ENCODE measurements at places on chromosomes 5 and 9.

DNA sequence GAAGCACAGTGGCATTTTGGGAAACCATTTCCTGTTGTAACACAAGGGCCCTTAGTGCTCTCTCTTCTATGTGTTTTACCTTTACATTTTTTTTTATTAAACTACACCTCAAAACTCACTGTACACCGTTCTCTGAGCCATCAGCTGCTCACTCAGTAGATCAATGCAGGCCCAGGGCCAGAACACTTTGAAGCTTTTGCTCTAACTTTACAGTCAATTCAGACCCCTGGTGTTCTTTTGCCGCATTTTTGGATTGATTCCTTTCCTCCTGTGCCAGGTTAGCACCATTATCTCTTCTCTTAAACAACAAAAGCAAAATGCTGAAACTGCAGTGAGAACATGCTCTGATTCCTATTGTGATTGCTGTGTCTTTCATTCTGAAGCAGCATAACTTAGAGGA is 269.8 kb upstream of the RGMB start:
- DNase-seq, result peak; percentile 14

DNA sequence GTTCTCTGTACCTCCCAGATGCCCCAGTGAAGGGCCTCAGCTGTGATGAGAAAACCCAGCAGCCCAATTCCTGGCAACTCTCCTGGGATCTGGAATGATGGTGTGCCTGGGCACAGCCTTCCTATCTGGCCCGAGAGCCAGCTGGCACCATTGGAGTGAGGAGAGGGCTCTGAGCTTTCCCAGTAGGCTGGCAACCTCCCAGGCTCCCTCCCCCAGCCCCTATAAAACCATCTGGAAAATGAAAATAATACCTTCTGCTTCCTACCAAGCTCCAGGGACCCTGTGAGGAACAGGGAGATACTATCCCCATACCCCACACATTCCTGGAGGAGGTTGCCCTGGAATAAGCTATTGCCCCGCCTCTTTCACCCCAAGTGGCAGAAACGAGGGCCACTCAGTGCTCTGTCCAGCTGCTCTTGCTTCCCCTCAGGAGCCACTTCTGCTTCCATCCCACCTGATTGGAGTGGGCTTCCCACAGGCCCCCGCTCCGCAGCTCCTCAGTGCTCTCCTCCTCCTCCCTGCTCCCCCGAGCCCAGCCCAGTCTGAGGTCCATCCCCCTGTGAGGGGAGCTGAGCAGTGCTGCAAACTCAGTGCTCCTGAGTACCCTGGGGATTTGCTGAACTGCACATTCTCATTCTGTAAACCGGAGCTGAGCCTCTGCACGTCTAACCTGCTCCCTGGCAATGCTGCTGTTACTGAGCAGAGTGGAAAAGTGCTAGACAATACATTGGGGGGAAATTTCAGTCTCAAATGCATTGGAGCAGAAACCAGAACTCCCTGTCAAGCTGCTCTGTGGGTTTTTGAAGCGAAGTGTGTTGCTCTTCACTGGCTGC is 74.7 kb downstream of the THBS4 start:
- DNase-seq, result no peak

DNA sequence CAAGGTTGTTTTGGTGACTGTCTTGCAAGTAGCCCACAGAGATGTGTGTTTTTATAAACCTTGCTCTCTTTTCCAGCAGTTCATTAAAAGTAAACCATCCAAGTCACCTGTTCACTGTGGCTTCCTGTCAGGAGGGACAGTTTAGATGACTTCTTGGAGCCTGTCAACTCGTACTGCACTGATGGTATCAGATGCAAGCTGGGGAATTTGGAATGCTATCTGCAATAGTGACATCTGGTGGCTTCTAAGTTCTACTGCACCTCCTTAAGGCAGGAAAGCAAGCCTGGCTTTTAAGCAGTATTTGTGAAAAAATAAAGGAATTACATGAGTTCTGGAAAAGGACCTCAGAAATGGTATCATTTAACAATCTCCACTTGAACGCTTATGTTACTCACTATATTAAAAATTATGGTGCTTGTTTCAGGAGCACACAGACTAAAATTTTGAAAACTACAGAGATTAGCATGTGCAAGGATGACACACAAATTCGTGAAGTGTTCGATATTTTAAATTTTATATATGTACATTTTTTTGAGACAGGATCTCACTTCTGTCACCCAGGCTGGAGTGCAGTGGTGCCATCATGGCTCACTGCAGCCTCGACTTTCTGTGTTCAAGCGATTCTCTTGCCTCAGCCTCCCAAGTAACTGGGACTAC is 164.0 kb downstream of the TTC39B start:
- peak; percentile 83 for DNase-seq

DNA sequence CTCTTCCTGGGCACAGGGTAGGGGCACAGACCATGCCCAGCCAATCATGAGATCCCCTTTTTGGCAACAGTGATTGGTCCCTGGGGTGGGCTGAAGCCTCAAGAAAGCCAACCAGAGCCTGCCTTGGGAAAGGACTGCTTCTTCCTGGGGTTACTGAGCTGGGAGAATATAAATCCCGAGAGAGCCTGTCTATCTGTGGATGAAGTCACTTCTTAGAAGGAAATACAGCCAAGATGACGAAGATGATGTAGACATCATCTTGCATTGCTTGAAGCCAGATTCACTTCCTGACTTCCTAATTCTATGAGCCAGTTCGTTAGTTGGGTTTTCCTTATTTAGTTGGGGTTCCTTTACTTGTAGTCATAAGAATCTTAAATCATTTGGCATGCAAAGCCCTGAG is 50.1 kb upstream of the PWWP2A start:
- DNase-seq, result no peak

GRCh38 chr9:121688146-121688680 is 36.8 kb downstream of the DAB2IP start:
- DNase-seq, result no peak

- DNase-seq, result no peak
Measured at GRCh38 chr5:16551628-16552027, 65.2 kb downstream of the RETREG1 start.

DNA sequence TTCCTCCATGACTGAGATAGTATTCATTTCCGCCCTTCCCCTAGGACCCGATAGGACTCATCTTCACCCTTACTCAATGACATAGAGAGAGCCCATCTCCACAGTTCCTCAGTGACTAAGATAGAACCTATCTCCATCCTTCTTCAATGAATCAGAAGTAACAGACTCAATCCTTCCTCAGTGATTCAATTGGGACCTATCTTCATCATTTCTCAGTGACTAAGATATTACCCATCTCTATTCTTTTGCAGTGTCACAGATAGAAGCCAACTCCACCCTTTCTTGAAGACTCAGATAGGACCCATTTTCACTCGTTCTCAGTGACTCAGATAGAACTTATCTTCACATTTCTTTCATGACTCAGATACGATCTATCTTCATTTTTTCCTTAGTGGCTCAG is 164.6 kb downstream of the FBXO4 start:
- no peak for DNase-seq

GRCh38 chr5:137320056-137321045 is 178.8 kb downstream of the SPOCK1 start:
- DNase-seq, result peak; percentile 80
